ENCODE measurements at places on chromosomes 11 and 22. TPM values are rescaled to one million over a fixed set of nuclear protein-coding genes. Genes with fewer than 3 reads are reported as not detected.

DNA sequence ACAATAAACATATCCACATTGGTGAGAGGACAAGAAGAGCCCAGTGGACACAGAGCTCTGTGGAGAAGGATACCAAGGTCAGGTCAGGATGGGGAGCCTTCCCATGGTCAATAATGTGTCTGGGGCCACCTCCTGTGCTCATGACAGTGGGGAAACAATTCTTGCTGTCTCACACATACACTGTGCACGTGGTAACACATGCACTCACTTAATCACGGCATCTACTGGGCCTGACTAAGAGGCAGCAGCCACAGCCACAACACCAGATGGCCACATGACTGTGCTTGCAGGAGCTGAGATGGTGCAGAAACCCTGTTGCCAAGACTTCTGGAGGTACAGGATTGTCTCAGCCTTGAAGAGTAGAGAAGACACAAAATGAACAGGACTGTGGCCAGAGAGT is 28.6 kb downstream of the C22orf42 start:
- no peak for DNase-seq

DNA sequence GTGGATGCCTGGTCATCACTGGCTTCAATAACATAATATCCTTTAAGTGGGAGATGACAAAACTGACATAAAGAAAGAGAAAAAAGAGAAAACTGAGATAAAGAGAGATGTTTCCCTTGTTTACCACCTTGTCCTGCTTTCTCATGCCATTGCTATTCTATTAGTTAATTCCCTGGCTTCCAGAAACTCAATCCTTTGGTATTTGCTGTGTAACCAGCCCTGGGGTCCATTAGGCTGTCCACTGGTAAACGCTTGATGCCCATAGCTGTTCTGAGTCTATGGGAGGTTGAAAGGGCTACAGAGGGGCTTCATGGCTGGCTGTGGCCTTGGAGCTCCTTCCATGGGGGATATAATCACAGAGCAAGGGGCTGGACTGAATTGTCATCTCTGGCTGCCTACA is 243.4 kb upstream of the PLET1 start:
- no peak for DNase-seq

- no peak for DNase-seq
These were observed 16.0 kb downstream of the TMEM123 start for GRCh38 chr11:102436561-102436960.

Gene GRM5
- not detected for total RNA-seq

DNA sequence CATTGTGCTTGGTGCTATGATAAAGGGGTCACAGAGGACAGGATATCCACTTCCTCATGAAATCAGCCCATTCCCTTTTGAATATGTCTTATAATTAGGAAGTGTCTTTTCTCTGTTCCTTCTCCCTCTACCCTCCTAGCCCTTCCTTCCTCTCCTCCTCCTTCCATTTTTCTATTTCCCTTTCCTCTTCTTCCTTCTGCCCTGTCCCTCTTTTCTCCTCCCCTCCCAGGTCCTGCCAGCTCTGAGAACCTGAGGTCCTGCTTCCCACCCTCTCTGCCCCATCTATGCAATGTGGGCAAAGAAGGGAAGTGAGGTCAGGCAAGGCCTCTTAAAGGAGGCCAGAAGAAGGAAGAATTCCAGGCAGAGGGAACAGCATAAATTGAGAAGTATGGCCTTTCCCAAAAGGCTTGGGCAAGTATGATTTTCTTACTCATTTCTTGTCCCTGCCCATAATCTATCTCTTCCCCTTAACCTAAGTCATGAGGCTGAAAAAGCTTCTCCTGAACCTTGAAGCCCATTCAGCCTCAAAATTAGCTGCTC is 7.7 kb upstream of the UBASH3B start:
- DNase-seq, result no peak

GRCh38 chr11:64522843-64523380 is 68.1 kb upstream of the SLC22A12 start:
- DNase-seq, result no peak

GRCh38 chr11:120073196-120073595 is 64.7 kb downstream of the TRIM29 start:
- no peak for DNase-seq

Gene OR51I1
- total RNA-seq, result not detected

DNA sequence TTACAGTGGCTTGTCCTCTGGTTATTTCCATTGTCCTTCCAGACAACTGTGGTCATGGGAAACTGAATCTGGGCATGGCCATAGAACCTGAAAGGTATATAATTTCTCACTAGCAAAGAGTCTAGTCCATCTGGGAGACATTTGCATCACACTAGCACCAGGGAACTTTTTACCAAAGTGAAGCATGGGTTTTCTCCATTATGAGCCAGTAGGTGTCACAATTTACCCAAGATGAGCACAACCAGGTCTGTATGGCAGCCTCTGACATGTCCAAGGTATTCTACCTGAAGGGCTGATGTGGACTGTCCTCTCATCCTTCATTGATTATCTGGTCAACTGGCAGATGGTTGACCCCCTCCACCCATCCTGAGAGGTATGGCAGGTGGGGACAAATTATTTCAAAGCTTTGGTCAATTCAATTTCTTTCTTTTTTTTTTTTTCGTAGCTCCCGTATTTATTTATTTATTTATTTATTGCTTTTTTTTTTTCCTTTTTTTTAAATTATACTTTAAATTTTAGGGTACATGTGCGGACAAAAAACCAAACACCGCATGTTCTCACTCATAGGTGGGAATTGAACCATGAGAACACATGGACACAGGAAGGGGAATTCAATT is 425.9 kb downstream of the TMEM135 start:
- peak; percentile 65 for DNase-seq

All from MCF 10A (cell line).